Activated naive CD4-positive, alpha-beta T cell (primary cell): ENCODE measurements at places on chromosomes 6 and 20.

- DNase-seq: no peak
Observed at GRCh38 chr6:71248306-71248765, 40.3 kb upstream of the OGFRL1 start.

DNA sequence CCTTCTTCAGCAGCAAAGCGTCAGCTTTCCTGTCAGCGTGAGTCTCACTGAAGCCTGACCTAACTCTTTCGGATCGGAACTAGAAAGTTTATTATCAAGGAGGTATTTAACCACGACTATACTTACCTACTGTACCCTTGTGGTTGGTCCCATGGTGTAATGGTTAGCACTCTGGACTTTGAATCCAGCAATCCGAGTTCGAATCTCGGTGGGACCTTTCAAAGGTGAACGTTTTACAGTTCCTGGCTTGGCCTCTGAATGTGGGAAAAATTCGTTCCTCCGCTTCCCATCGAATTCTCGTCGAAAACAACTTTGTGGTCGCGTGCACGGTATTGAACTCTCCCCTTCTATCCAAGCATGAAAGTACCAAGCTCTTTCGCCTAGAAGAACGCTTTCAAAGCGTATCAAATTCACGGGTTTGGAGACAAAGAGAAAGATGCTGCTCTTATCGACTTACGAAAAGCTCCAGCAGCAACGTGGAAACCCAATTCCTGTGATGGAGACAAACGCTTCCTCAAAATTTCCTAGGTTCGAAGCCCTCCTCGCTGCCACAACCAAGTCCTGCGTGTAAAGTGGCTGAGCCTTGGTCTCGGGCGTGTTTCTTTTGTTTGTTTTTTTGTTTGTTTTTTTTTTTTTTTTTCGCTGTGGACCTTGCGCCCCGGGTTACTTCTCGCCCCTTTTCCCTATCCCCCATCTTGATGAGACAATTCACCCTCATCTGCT lies 63.7 kb downstream of the GPX5 start:
- no peak for DNase-seq

GRCh38 chr6:151441390-151442166 lies 10.3 kb downstream of the RMND1 start:
- DNase-seq: no peak

GRCh38 chr6:104413767-104414166 lies 446.0 kb downstream of the HACE1 start:
- no peak for DNase-seq

- DNase-seq: no peak
Observed at GRCh38 chr6:121951123-121951522, 448.3 kb upstream of the HSF2 start.

GRCh38 chr20:3106658-3107463 lies 22.3 kb upstream of the AVP start:
- no peak for DNase-seq
